ENCODE measurements at places on chromosomes 13 and 19.

- no peak for DNase-seq
Measured at GRCh38 chr13:99863789-99864626, 107.6 kb downstream of the ZIC5 start.

DNA sequence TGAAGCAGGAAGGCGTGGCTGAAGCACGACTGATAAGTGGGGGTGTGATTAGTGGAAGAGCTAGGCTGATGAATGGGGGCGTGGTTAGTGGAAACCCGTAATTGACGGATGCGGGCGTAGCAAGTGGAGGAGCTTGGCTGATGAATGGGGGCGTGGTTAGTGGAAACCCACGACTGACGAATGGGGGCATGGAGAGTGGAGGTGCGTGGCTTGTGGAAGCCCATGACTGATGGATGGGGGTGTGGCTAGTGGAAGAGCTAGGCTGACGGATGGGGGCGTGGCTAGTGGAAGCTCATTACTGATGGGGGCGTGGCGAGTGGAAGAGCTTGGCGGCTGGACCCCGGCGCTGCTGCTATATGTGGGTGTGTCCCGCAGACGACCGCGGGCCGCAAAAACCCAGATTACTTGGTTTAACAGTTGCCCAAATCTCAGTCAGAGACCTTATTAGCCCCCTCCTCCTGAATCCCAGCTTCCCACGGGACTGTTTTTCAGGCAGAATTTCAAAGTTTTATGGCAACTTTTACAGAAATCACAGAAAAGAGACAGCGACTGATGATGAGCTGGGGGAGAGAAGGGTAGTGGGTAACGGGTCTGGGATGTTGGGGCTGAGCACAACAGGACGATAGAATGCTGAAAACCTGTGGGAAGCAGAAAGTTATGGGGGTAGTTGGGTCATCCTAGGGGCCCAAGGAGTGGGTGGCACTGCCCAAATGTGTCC, 9.0 kb upstream of the MEIS3 start:
- peak; percentile 100 for DNase-seq

DNA sequence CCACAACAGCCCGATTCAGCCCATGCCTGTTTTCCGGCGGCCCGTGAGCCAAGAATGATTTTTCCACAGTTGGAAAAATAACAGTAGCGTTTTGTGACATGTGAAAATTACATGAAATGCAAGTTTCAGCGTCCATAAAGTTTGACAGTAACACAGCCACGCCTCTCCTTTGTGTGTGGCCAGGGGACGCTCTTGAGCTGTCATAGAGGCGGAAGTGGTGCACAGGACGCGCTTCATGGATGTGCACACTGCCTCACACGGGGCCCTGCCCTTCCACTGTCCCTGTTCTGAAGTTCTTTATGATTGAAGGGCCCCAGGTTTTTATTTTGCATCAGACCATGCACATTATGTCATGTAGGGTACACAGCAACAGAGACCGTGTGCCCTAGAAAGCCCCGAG, 12.4 kb upstream of the ELAVL1 start:
- DNase-seq, result no peak

GRCh38 chr19:15283141-15283883, 49.0 kb downstream of the BRD4 start:
- peak; percentile 51 for DNase-seq
